ENCODE measurements at places on chromosomes 2 and 18. TPM values are rescaled to one million over a fixed set of nuclear protein-coding genes. Genes with fewer than 3 reads are reported as not detected.

CHPF gene
- total RNA-seq, result 78.2 TPM

TSPYL6 gene
- not detected for total RNA-seq

HOXD13 gene
- not detected for total RNA-seq

NT5C1B gene
- not detected for total RNA-seq

RAMP1 gene
- total RNA-seq, result 48.5 TPM

ZNF385B gene
- 2.8 TPM for total RNA-seq

SERPINB4 gene
- not detected for total RNA-seq

MROH2A gene
- 2.9 TPM for total RNA-seq

PIKFYVE gene
- total RNA-seq, result 11.7 TPM

SLC16A14 gene
- 0.57 TPM for total RNA-seq

GCA gene
- total RNA-seq, result 13.4 TPM

NCKAP5 gene
- not detected for total RNA-seq

ANO7 gene
- total RNA-seq, result 6.5 TPM

TRIM54 gene
- 8.2 TPM for total RNA-seq

Data from PC-9 (cell line).